Stimulated activated CD8-positive, alpha-beta memory T cell treated with anti-CD3 and anti-CD28 coated beads, Interleukin-2, amount 100 ng/mL, for 1 hour (primary cell): ENCODE measurements at places on chromosomes 11 and 22.

GRCh38 chr22:43346521-43346929 is 3.4 kb upstream of the SCUBE1 start:
- DNase-seq, result peak; percentile 34

- no peak for DNase-seq
Observed at GRCh38 chr11:125224391-125225021, 60.0 kb downstream of the PKNOX2 start.

- DNase-seq, result no peak
Observed at GRCh38 chr11:17629113-17629512, 82.1 kb downstream of the OTOG start.

DNA sequence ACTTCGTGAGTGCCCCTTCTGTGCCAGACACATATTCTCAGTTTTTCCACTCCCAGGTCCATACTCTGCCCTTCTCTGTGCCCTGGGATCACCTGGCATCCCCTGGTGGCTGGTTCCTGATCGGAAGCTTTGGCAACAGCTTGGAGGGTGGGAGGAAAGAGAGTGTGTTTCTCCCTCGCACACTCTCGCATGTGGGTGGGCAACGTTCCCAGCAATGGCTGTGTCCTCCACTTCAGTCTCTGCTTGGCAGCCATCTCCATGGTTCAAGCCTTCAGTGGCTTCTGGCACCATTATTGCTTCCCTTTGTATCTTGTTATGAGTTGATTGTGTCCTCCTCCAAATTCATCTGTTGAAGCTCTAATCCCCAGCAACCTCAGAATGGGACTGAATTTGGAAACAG is 342.7 kb upstream of the SYN3 start:
- DNase-seq, result no peak

DNA sequence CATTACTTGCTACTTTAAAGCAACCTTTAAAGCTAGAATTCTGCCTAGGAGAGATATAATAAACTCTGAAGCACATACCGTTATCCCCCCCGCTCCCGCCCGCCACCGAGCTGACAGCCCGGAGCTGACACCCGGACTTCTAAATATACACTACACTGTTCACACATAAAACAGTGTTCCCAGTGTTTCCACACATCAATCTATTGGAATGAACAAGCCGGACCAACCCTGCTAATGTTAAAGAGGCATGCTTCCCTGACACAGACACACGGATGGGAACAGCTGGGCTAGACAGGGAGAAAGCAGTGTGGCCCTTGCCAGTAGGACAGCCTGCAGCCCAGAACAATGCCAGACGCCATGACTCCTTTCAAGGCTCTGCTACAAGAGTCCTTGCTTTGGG is 108.4 kb upstream of the CSNK2A3 start:
- DNase-seq, result no peak

DNA sequence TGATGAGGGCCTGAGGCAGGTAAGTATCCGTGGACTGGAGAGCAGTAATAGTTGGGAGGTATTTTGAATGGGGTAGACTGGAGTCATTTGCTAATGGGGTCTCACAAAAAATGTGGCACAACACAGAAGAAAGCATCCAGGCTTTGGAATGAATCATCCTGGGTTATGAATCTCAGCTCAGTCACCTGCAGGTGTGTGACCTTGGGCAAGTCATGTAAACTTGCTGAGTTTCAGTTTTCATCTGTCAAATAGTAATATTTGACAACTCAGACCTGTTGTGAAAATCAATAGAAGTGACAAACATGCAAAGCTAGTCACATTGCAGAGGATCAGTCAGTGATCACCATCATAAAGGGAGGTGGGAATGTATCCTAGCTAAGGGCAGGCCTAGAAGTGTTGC is 232.0 kb upstream of the TENM4 start:
- DNase-seq, result no peak

- DNase-seq, result no peak
Observed at GRCh38 chr11:125935618-125936199, 10.1 kb upstream of the VSIG10L2 start.

- no peak for DNase-seq
Observed at GRCh38 chr11:112942966-112943643, 18.1 kb upstream of the NCAM1 start.

GRCh38 chr22:45534339-45535192 is 31.9 kb downstream of the FBLN1 start:
- no peak for DNase-seq

DNA sequence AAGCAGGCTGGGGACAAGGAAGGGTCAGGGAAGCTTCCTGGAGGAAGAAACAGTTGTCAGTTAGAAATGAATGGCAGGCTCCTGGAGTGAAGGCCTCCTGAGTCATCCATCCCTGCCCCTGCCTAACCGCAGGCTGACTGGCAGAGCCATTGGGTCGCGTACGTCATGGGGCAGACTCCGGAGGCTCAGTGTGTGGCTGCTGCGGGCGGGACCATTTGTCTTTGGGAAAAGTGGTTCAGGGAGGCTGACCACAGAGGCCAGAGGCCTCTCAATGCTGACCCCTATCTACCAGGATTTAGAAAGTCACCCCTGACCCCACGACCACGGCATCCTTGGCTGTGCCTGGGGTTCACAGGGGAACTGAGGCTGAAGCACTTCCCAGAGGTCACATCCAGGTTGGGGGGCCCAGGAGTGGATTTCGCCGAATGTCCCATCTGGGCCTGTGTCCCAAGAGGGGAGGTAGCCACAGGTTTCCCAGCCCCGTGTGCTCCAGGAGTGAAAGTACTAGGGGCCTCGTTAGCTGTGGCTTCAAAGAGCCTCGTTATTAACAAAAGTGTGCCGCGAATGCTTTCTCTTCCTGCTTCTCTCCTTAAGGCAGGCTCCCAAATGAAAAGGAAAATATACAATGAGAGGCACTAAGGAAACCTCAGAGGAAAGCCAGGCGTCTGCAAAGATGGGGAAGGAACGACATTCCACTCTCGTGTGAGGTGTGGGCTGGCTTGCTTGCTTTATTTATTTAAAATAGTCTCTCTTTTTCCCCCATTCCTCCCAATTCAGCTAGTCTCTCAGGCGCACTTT is 58.9 kb downstream of the FLRT1 start:
- DNase-seq, result no peak

GRCh38 chr11:70352100-70352499 is 46.2 kb upstream of the CTTN start:
- DNase-seq, result no peak

DNA sequence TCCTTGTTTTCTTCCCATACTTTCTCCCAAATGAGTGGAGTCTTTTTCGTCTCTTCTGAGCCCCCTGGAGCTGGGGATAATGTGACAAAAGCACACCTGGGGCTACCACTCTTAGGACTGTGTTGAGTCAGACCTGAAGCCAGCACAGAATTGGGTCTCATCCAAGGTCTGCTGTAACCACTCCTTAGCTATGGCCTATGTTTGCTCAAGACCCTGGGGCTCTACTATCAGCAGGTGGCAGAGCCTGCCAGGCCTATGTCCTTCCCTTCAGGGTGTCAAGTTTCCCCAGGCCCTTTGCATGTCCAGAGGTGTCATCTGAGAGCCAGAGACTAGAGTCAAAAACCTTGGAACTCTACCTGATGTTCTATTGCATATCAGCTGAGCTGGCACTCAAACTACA is 335.7 kb downstream of the DDX10 start:
- no peak for DNase-seq

GRCh38 chr11:62671608-62672389 is at the start of the genes LBHD1 and UQCC3:
TSS of gene LBHD1 (minus strand) at chr11:62672267. CDS start at chr11:62670031, 2,236 bp downstream.
TSS of gene UQCC3 (plus strand) at chr11:62671673. CDS start at chr11:62671746, 73 bp downstream.
- peak; percentile 58 for DNase-seq

DNA sequence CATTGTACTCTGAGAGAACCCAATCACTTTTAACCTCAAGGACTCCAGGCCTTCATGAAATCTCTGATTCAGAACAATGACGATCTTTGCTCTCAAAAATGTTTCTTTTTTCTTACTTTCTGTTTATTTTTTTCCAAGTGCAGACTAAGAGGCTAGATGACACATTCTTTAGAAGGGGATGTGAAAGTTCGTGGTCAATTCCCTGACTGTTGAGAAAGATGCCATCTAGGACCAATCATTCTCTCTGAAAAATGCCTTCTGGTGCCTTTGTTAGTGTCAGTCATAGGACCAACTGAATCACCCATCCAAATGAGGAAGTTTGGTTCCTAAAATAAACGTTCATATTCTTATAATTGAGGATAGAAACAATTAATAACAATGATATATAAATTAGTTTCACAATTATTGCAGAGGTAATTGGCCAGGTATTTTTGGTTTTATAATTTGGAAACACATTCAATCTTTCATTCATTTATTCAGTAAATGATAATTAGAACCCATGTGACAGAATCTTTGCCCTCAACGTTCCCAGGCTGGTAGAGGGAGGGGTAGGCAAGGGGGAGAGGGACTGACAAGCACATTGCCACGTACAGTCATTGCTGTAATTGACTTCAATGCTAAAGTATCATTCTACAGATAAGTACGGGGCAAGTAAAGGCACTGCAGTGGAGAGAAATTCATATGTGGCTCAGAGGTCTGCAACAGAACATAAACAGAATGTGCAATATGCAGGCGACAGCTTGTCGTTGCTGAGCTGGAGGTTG is 333.4 kb upstream of the MPPED2 start:
- DNase-seq, result no peak

GRCh38 chr11:102393272-102393730 is 46.3 kb downstream of the BIRC2 start:
- no peak for DNase-seq

GRCh38 chr11:84800755-84801346 is 826.3 kb downstream of the DLG2 start:
- DNase-seq, result no peak

DNA sequence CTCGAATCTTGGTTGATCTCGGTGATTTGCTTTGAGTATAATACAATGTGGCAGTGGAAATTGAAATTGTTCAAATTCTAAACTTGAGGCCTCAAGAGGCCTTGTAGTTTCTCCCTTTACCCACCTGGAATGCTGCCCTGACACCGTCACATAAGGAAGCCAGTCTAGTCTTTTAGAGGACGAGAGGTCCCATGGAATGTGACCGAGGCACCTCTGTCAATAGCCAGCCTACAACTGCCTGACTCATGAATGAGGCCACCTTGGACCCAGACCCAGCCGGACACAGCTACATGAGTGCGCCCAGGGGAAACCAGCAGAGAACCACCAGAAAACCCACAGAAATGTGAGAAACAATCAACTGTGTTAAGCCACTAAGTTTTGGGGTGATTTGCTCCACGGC is 52.5 kb downstream of the RPL27A start:
- DNase-seq, result no peak

DNA sequence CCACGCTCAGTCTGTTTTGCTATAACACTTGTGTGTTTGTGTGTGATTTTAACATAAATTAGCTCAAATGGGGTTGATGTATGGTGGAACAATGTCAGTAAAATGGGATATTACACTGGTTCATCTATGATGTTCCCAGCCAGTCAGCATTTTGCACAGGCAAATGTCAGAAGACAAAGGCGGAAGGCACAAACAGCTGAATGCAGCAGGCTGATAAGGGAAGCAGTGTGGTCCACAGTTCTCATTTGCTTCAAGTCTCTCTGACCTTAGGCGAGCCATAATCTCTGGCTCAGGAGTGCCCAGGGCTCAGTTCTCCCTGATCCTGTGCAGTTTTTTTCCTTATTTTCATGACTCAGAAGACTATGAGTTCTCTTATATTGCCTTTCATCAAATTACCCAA is 102.7 kb downstream of the FAR1 start:
- DNase-seq, result no peak

GRCh38 chr22:31626427-31627150 is 35.4 kb downstream of the PISD start:
- no peak for DNase-seq

DNA sequence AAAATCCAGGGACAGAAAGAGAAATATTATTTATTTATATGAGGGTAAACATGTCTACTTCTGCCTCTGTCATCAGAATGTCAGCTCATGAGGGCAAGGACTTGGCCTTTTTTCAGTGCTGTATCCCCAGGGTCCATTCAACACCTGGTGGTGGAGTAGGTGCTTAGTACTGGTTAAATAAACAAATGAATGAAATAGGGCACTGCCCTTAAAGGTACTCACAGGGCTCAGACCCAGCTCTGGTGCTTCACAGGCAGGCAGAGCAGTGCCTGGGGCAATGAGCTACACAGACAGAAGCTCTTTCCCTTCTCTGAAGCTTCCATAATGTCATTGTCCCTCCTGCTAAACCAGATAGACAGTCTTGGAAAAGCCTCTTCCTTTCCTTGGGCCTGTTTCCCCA is 30.9 kb downstream of the P4HA3 start:
- no peak for DNase-seq
